ENCODE measurements at places on chromosomes 2 and 18.
A peak's percentile ranks its signal among the peaks of the same experiment; 100 is the strongest.

- DNase-seq: no peak
These were observed 86.6 kb upstream of the POMC start for GRCh38 chr2:25254961-25255360.

- DNase-seq: peak; percentile 76
These were observed 1.6 kb downstream of the TSHZ1 start for GRCh38 chr18:75211953-75212750.

DNA sequence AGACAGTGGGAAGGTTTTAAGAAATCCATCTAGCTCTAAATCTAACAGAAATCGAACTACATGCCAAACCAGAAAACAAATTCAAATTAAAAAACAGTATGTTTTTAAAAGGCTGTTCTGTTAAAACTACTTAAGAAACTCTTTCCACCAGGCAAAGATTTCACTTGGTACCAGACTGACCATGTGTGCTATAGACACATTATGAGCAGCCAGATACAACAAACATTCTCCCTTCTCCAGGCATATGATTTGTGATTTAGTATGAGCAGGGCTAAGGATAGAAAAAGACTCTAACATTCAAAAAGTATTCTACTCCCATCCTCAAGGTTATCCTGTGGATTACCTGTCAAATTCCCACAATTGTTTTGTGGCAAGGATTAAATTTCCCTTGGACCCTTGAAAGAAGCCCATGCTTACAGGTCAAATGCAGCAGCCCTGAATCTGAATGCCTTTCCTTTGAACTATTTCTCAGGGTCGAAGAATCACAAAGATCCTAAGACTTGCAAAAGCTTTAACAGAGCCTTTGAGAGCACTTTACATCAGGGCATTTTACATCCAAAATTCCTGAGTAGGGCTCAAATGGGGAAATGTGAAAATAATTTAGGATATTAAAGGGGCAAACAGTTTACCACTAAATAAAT lies 42.5 kb upstream of the TTC32 start:
- DNase-seq: no peak

GRCh38 chr2:74419345-74419744 lies 2.1 kb downstream of the C2orf81 start:
- no peak for DNase-seq

DNA sequence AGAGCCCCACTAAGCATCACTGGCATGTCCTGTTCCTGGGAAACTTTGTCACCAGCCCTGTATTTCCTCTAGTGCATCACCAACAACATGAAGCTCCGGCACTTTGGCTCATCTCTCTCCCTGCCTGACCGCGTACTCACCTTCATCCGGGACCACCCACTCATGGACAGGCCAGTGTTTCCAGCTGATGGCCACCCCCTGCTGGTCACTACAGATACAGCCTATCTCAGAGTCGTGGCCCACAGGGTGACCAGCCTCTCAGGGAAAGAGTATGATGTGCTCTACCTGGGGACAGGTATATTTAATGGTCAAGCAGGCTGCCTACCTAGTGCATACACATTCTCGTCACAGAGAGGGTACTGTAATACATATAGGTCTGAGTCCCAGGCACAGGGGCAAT lies 21.0 kb downstream of the SEMA4F start:
- no peak for DNase-seq

DNA sequence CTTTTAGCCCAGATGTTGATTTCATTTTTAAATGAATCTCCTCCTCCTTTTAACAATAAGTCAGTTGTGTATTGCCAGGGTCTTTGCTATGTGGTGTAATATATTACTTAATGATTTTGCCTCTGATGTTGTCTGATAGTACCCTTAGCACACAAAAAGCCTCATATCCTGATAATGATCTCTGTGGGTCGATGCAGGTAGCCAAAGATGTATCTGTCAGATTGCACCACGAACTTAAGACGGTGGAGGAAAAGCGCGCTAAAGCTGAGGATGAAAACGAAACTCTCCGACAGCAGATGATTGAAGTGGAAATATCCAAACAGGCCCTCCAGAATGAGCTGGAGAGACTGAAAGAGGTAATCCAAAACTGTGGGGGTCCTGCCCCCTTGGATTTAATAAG lies 14.8 kb downstream of the MTCL1 start:
- no peak for DNase-seq

GRCh38 chr2:203016716-203017115 lies 2.0 kb downstream of the NBEAL1 start:
- DNase-seq: no peak

- no peak for DNase-seq
These were observed 107.4 kb downstream of the PDCL3 start for GRCh38 chr2:100670232-100670631.

DNA sequence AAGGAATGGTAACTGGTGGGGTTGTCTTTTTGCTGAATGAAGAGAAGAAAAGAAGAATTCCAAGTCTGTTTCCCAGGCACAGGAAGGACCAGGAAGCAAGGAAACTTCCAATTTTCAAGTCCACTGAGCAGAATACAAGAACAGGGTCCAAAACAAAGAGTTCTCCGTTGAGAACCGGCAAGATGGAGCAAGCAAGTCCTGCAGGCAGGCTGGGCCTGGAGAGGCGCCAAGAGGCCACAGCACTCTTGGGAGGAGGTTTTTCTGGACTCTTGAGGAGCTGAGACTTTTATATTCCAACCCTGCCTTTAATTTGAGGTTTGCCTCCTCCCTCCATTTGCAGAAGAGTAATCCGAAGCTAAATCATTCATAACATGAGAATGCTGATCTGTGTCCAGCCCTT lies 224.5 kb downstream of the IKZF2 start:
- no peak for DNase-seq

DNA sequence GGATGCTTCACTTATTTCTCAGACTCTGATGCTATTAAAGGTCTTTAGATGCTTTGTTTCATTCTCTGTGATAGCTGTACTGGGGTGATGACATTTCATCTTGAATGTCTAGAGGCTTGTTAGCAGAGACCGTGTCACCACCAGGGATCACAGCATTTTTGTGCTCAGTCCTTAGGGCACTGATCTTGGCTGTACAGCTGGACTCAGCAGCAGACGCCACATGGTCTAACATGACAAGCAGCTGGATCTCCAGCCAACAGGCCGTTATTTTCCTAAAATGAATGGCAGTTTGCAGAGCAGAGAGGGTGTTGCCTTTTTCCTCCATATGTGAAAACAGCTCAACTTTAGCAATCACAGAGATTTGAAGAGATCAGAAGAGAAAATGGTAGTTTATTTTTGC lies 491.8 kb downstream of the CDH2 start:
- DNase-seq: no peak

DNA sequence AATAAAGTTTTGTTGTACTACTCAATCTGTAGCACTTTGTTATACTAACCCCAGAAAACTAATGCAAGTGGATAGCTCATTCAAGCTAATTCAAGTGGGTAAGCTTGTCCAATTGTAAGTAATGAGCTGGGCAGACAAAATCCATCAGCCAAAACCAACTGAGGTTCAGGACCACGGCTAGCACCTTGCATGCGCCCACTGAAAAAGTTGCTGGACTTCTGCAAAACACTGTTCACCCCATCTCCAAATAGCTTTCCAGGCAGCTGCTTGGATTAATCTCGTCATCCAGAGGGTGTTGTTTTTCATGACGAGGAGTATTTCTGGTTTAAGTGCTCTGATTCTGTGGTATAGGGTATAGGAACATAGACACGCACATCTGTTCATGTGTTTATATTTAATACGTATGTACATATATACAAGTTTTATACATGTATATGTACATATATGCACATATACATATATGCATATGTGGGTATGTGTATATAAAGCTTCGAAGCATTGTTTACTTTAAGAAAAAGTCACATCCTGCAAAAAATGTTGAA lies 307.5 kb downstream of the GALR1 start:
- DNase-seq: peak; percentile 48

- no peak for DNase-seq
These were observed 19.2 kb downstream of the CTDP1 start for GRCh38 chr18:79698668-79699335.

Data from NB4 (cell line).